CD8-positive, alpha-beta memory T cell (primary cell): ENCODE measurements at places on chromosomes 5 and 9. TPM values are rescaled to one million over a fixed set of nuclear protein-coding genes. Genes with fewer than 3 reads are reported as not detected.
A peak's percentile ranks its signal among the peaks of the same experiment; 100 is the strongest.

GRCh38 chr9:92954049-92954861 is 6.9 kb downstream of the FGD3 start:
- peak; percentile 76 for DNase-seq

GRCh38 chr5:179762079-179762780 is 29.6 kb downstream of the MAML1 start:
- DNase-seq, result no peak

GRCh38 chr5:76788362-76788761 is 30.5 kb upstream of the F2RL1 start:
- no peak for DNase-seq

CBY3 gene
- total RNA-seq, result 0.57 TPM

GRCh38 chr9:7762600-7762999 is 37.0 kb downstream of the DMAC1 start:
- no peak for DNase-seq

DNA sequence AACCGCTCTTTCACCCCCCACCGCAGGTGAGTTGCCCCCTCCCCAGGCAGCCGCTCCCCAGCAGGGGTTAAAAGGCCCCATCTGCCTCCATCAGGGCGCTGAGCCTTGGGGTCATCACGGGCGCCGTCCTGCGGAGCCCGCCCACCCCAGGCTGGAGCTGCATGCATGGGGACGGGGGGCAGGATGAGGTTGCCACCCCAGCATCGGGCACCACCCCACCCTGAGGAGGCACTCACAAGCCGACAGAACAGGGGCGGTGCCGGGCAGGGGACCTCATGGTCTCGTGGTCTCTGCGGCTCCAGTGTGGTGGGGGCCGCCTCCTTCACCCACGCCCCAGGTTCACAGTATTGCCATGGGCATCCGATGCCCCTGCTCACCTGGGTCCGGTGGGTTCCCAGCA is 16.5 kb downstream of the PTGES start:
- DNase-seq, result no peak
